ENCODE measurements at places on chromosomes 12 and 14.
A peak's percentile ranks its signal among the peaks of the same experiment; 100 is the strongest.

DNA sequence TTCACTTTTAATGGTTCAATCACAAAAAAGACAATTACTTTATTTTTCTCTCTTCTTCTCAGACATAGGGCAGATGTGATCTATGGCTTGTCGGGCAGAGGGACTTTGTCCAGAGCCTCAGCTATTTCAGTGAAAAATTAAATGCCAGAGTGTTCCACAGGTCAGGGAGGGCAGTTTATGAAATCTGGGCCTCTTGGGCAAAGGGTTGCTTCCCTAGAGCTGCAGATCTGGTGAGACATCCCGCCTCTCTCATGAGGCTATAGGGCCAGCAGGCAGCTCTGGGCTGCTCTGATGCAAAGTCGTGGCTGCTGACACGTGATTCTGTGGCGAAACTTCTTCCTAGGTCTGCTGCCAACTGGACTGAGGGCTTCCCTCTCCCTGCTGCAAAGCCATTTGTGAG is 6.0 kb downstream of the CLMN start:
- no peak for DNase-seq

GRCh38 chr12:27257104-27257843 is 13.2 kb downstream of the STK38L start:
- no peak for DNase-seq

GRCh38 chr14:44700184-44700583 is 193.1 kb upstream of the FSCB start:
- DNase-seq: no peak

DNA sequence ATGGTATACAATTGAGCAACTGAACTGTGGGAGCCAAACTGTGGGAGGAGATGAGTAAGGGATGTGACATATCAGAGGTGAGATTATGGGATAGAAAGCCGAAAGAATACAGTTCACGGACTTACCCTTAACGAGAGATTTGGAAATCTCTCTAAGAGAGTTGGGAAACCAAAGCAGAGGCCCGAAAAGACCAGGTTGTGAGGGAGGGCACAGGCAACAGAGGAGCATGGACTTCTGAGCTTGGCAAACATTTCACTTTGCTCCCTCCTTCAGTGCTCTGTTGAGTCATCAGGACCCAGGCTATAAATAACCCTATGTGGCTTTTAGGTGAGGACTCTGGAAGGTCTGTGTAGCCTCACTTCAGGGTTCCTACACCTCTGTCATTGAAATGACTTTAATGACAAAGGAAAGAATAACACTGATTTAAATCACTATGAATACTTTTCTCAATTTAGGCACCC is 120.6 kb downstream of the TGFB3 start:
- peak; percentile 26 for DNase-seq

GRCh38 chr14:54493293-54493692 is 4.5 kb upstream of the GMFB start:
- DNase-seq: no peak

GRCh38 chr14:23168246-23168645 is 15.2 kb downstream of the SLC7A8 start:
- DNase-seq: no peak

- DNase-seq: peak; percentile 69
Measured at GRCh38 chr14:24481622-24482324, 26.3 kb downstream of the CMA1 start.

- no peak for DNase-seq
Measured at GRCh38 chr14:32397861-32398640, 69.0 kb downstream of the AKAP6 start.

DNA sequence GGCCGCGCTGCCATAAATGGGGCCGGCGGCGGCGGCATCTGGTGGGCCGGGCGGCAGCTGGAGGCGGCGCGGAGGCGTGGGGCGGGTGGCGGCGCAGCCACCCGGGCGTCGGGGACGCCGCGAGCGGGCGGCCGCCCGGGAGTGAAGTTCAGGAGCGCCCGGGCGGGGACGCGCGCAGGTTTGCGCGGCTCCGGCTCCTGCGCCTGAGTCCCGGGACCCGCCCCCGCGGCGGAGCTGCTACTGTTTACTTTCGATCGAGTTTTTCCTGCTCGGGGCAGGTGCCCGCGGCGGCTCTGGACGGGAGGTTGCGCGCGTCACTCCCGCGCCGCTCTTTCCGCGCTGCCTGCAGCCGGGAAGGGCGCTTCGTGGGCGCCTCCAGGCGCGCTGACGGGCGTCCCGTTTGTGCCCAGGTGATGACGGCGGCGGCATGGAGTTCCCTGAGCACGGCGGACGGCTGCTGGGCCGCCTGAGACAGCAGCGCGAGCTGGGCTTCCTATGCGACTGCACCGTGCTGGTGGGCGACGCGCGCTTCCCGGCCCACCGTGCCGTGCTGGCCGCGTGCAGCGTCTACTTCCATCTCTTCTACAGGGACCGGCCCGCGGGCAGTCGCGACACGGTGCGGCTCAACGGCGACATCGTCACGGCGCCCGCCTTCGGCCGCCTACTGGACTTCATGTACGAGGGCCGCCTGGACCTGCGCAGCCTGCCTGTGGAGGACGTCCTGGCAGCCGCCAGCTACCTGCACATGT is at the start of gene ZBTB42:
TSS of gene ZBTB42 (plus strand) at position 331 of the 749 bp plus-strand sequence. CDS start at position 428, 97 bp downstream.
- DNase-seq: peak; percentile 65

DNA sequence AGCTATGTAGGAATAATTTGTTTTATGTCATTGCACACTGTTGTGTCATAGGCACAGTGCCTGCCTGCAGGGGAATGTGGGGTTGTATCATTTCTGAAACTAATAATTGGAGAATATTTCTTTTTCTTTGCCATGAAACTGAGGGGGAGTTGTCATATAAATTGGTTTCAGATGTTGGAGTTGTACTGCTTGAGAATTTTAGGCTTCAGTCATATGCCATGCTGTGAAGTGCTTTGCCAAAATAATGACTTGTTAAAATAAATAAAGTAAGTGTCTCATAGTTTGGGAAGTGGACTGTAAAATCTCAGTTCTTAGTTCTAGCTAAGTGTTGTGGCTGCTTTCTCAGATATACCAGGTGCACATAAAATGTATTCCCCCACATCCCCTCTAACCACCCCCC is 116.8 kb downstream of the DAAM1 start:
- no peak for DNase-seq

DNA sequence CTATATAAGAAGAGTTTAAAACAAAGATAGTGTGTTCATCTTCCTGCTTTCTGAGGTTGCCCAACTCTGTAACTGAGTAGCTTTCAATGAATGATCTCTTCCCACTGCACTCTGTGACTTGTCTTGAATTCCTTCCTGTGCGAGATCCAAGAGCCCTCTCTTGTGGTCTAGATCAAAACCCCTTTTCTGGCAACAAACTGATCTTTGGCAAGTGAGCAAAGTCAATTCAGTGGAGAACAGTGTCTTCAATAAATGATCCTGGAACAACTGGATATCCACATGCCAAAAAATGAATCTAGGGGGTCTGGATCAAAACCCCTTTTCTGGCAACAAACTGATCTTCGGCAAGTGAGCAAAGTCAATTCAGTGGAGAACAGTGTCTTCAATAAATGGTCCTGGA is 8.5 kb downstream of the CFAP54 start:
- no peak for DNase-seq

DNA sequence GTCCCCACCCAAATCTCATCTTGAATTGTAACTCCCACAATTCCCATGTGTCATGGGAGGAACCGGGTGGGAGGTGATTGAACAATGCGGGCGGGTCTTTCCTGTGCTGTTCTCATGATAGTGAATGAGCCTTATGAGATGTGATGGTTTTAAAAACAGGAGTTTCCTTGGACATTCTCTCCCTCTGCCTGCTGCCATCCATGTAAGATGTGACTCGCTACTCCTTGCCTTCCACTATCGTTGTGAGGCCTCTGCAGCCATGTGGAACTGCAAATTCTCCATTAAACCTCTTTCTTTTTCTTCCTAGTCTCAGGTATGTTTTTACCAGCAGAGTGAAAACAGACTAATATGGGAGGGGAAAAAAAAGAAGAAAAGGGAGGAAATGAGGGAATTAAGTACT is 22.6 kb upstream of the ARHGAP5 start:
- DNase-seq: no peak

- DNase-seq: no peak
Measured at GRCh38 chr12:84508851-84509260, 403.7 kb downstream of the SLC6A15 start.

DNA sequence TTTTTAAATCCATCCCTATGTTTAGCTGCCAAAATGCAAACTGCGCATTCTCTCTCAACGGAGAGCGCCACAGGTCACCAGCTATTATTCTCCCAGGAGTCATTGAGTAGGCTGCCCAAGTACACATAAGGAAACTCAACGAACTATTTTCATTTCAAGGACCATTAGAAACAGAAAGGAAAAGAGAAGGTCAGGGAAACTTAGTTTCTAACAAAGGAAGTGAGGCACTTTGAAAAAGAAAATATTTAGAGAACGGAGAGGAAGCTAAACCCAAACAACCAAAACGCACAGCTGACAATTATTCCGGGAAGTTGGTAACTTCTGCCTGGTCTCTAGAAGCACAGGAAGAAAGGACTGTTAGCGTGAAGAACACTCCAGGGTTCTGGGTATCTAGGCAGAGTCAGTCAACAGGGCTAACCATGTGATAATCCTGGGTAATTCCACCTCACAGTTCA is 23.5 kb downstream of the GPHB5 start:
- DNase-seq: no peak

DNA sequence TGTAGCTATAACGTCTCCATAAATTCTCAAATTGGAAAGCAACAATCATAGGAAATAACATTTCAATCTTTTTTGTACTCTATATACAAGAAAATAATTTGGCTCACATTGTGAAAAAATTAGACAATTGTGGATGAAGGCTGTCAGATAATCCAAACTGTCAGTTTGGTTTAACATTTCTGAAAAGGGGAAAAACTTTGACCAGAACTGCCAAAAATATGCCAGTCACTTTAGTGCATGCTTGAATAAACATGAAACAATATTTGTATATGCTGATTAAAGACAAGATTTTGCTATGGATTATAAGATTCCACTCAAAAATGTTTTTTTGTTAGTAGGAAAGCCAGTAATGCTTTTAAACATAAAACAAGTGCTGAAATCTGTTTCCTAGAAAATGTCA is 38.9 kb downstream of the CCDC59 start:
- DNase-seq: no peak
